ENCODE measurements at places on chromosomes 13 and 19.

GRCh38 chr19:32317086-32317485 is 28.3 kb upstream of the ZNF507 start:
- peak; percentile 32 for DNase-seq

- DNase-seq: no peak
These were observed 849 bp upstream of the TCF3 start for GRCh38 chr19:1653300-1653628.

DNA sequence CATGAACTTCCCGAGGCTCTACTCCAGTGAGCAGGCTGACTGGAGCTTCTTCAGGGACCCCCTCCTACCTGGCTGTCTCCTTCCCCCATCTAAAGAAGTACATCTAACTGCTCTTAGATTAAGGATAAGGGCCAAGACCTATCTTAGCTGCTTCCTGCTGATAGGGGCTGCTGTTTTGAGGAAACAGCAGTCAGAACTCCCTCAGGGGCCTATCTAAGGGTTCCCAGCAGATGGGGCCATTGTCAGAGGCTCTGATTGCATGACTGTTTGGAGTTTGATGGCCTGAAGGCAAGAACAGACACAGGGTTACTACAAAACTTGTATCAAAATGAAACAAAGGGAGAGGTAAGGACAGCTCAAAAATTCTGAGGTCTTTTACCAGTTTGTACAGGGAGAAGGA is 2636.9 kb upstream of the PCDH20 start:
- DNase-seq: no peak

DNA sequence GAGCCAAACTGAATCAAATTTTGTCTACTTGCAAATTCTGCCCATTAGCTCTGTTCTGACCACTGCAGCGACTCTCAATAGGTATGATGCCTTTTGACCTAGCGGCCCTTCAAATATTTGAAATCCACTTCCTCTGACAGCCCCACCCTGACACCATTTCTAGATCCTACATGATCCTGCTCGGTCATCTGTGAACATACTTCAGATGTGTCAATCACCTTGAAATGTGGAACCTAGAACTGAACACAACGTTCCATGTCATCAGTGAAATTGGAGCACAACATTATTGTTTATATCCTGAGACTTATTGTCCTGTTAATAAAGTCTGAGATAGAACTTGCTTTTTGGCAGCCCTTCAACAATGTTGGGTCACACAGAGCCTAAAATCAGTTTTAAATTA is 98.2 kb downstream of the UBL3 start:
- DNase-seq: no peak

GRCh38 chr13:29266756-29267733 is 328.4 kb downstream of the SLC7A1 start:
- DNase-seq: no peak

DNA sequence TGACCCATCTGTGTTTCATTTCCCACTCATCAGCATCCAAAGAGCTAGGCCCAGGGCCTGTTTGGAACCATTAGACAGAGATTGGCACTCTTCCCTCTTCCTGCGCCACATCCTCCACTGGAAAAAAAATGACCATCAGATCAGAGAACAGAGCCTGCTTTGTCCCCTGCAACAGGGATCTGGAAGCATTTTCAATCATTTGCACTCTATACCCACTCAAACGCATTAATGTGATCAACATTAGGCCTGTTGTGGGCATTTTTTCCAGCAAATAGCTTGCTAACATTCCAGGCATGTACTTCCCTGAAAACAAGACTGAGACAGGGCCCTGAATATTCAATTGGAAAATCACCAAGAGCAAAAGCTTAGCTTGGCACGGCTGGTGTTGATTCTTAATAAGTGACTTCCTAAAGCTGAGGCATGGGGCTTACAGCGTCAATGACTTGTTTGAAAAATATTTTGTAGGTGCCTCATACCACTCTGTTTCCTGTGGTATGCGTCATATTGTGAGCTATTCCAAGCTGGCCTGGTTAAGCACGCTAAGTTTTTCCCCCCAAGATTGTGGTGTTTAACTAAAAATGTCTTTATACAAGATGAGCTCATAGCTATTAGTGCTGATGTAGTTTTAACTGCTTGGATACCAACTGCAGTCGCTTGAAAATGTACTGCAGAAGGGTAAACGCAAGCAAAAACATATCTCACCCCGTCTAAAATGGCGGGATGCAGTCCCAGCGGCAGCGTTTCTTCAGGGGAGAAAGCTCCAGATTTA is 404.4 kb downstream of the SPRY2 start:
- DNase-seq: no peak

GRCh38 chr19:3931041-3931440 is 1.8 kb upstream of the NMRK2 start:
- DNase-seq: no peak

DNA sequence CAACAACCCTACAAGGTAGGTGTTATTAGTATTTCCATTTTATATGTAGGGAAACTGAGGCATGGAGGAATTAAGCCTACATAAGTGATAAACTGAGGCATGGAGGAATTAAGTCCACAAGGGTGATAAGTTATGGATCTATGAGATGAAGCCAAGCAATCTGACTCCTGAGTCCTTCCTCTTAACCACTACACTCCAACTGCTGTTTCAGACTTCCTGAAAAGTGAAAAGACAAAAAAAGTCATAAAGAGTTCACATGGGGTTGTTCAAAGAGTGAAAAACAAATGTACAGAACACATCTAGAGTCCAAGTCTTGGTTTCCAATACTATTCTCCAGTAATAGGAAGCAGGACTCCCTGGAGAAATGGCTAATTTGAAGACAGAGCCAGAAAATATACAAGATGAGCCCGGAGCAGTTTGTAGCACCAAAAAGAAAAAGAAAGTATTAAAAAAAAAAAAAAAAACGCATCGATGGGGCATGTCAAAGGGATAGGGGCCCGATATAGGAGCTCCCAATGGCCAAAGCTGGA is 12.1 kb downstream of the CRYL1 start:
- DNase-seq: no peak

GRCh38 chr13:79503473-79504017 is 22.6 kb downstream of the NDFIP2 start:
- no peak for DNase-seq

DNA sequence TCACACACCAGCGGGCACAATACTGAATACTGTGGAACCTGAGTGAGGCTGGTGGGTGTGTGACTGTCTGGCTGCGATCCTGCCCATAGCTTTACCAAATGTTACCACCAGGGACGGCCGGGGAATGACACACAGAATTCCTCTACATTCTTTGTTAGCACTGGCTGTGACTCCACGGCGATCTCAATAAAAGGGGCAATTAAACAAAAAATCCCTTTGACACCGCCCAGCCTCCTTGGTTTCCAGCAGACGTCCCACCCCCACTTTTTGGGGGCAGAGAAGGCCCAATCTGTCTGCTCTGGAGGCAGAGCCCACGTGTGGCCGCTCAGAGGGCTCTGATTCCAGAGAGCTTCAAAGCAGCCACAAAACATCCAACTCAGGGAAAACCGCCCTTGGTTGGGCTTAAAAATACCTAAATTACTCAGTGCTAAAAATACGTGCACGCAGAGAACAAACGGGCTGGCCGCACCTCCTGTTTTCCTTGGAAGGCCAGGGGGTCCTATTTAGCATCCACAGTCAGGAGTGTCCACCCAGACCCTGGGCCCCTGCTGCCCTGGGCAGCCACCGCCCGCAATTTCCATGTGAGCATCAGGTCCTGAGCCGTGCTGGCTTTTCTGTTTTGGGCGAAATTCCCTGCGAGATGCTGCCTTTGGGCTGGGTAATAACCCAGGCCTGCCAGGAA is 47.8 kb downstream of the GADD45B start:
- DNase-seq: no peak

GRCh38 chr19:38385804-38386257 is 2.0 kb downstream of the GGN start:
- DNase-seq: no peak

GRCh38 chr19:38801359-38802095 is 11.2 kb downstream of the LGALS4 start:
- DNase-seq: no peak

DNA sequence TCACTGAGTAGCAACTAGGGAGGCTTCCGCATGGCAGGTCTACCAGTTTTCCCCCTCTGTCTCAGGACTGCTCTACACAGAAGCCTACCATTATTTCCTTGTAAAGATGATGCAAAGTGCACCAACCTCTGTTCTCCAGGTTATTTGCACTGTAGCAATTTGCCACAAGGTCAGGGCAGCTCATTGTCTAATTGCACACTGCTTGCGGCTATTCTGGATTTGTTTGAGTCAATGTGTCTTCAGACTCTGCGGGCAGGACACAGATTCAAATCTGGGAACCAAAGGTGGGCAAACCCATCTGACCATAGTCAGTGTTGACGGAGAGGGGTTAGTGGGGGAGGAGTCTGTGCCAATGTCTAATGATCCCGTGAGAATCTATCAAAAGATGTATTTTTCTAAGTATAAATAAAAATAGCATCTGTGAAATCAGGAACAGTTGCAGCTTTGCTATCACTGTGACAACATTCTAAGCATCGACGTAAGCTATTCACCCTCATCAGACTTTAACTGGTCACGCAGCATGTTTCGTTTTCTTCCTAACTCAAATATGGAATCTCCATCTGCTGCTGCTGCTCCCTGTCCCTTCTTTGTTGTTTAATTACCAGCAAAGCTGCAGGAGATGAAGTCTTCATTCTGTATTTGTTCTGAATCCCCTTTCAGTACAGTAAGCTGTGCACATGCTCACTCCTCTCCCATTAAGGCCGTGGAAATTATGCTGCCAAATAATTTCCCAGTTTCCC is 26.4 kb downstream of the CYSLTR2 start:
- no peak for DNase-seq

DNA sequence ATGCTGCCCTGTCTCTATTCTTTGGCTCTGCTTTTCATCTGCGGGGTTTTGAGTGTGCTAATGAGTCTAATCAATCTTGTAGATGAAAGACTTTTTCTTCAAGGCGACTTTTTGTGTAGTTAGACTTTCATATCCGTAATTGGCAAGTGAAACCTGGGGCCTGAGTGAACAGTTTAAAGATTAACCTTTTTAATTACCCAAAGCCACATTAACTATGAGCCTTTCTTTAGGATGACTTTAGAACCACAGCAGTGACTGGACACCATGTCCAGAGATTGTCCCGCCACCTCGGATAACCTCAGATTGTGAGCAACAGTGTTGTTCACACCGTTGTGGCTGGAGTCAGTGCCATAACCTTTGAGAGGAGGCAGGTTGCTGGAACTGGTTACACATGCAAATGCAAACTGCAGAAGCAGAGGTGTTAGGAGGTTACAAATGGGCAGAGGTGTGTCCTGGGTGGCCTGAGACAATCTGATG is 58.7 kb downstream of the SIAH3 start:
- peak; percentile 16 for DNase-seq

GRCh38 chr13:28246891-28247290 is 108.5 kb downstream of the PAN3 start:
- no peak for DNase-seq

DNA sequence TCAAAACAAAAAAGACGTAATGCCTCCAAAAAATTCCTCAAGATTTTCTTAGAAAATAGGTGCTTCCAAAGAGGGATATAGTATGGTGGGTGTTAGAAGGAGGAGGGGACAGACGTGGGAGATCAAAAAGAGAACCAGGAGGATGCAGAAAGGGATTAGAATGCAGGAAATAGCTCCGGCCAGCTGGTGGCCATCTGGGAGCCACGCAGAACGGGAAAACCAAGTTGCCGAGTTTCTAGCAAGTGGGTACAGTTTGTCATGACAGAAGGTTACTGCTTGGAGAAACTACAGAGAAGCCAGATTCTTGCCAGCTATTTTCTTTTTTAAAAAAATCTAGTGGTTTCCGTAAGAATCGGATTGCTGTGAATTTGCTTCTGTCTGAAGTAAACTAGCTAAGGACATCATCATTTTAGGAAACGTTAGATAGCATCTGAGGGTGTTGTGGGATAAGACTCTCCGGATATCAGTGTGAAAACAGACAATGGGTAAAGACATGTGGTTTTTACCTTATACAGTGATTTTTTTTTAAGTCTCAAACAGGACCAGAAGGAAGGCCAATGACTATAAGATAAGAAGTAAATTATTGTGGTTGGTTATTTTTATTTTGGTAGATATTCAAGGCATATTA is 104.9 kb downstream of the HSPH1 start:
- no peak for DNase-seq

DNA sequence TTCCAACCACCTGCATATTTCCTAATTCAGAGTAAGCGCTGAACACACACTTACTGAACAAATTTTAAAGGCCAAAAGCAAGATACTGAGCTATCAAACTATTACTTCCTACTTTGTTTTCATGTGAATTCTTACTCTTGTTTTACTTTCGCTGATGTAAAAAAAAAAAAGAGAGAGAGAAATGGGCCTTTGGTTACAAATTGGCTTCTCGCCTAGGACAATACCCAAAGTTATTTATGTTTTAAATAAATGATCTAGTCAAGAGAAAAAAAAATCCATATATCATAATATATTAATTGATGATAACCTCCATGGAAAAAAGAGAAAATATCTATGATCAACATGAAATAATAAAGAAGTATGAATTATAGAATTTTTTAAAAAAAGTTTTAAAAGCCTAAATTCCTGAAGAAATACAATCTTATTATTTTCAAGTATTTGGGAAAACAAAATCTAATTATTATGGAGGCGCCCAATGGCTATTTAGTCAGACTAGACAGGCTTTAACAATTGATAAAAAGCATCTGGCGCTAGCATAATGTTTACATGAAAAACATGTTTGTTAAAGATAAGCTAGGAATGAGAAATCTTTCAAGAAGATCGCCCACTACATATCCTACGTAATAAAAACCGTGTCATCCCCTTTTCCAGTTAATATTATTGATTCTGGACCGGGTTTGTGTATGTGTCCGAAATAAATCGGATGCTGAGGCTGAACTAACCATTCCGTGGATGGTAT is 9.0 kb downstream of the COL4A1 start:
- no peak for DNase-seq

Measured in vagina (tissue), 2 donors.